ENCODE measurements at places on chromosomes 2 and 18.

DNA sequence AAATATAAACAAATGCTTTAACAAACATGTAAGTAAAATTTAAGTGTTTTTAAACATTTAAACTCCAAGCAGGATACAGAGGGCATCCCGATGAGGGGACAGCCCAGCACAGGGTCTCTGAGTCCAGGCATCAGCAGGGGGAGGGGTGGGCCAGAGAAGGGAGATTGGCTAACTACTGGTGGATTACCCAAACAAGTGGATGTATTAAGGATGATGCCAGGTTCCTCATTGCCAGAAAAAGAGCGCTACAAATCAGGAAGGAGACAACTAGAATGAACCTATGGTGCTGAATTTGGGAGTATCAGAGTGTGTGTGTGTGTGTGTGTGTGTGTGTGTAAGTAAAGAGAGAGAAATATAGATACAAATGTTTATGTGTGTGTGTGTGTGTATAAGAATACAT, 162.0 kb upstream of the RMP24 start:
- DNase-seq: no peak

- no peak for DNase-seq
Measured at GRCh38 chr2:157460897-157461296, 17.0 kb upstream of the CYTIP start.

- no peak for DNase-seq
Measured at GRCh38 chr2:151280271-151280670, 9.2 kb downstream of the NMI start.

- DNase-seq: no peak
Measured at GRCh38 chr18:13565228-13565627, 161.1 kb downstream of the FAM210A start.

DNA sequence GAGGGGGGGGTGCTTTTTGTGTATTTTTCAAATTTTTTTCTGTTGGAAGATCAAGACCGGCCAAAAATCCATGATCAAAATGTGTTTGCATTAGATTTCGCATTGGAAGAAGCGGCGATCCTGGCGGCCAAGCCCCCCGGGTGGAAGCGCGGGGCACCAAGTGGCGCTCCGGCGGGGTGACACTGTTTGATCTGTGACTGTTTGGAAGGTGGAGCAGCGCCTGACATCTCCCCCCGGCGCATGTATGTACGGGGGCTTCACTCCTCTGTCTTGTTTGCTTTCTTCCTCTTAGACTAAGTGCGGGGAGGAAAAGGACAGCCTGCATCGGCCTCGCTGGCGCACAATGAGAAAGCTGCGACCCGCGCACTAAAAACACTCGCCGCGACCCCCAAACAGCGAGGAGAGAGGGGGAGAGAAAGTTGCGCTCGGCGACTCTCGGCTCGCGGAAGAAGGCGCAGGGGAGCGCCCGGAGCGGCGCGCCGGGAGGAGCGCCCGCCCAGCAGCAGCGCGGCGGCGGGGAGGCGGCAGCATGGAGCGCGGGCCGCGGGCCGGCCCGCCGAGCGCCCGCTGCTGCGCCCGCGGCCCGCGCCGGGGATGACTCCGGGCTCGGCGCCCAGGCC, 515 bp downstream of the TSHZ1 start:
- peak; percentile 62 for DNase-seq

DNA sequence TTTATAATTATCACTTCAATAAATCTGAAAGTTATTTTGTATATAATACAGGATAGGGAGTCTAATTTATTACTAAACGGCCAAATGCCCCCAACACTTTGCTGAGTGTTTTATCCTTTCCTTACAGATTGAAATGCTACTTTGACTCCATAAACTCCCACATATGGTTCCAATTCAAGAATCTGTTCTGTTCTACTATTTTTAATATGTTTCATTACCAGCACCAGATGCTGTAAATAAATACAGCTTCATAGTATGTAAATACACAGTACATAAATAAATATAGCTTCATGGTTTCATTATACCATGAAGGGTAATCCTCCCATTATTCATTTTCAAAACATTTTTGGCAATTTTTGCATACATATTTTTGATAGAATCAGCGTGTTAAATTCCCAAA, 34.0 kb upstream of the MREG start:
- DNase-seq: no peak

DNA sequence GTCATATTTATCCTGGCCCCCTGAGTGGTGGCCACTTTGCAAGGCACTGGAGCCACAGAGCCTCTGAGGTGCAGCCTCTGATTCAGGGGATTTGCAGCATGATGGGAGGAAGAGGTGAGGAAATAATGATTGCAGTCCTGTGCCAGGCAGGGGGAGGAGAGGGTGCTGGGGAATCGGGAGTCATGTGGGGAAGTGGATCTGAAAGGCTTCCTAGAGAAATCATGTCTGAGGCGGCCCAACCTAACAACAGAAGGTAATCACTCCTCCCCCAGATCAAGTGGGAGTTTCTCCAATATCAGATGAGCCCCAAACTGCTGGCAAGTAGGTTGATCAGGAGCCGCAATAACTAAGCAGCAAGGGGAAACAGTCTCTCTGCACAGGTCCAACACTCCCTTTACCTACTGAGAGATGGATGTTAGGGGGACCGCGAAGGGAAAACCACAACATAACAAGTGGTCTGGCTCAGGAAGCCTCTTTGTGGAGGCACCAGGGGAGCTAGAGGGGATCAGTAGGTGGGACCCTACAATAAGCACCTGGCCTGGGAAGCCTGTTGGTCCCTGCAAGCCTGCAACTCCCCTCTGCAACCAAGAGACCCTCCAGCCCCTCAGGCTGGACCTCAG, 71.8 kb upstream of the NPAS2 start:
- no peak for DNase-seq

DNA sequence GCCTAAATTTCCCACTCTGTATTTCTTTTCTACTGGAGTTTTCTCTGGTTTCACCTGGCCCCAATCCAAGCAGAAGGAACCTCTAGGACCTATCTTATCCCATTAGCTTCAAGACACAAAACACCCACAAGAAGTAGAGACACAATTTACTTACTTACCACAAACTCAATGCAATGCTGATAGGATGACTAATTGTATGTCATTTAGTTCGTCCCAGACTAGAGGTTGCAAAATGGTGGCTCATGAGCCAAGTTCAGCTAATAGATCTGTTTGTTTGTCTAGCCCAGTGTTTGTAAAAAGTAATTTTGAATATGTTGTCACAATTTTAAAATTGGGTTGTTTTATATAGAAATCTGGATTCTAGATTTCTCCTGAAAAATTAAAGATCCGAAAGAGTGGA, 34.7 kb upstream of the ZSWIM2 start:
- no peak for DNase-seq

DNA sequence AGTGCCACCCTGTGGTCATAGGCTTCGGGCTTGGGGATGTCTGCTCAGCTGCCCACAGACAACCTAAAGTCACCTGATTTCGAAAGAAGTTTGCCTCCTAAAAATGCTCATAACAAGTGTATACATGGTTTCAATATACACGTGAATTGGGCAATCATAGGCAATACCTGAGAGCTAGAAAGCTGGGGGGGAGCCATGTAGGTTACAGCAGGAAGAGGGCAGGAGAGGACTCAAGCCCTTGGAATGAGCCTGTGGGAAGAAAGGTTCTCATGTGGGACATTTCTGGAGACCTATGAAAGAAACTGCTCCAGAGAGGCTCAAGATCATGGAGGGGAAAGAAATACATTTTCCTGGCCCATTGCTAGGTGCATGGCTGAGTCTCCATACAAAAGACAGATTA, 109.7 kb downstream of the ACOXL start:
- no peak for DNase-seq

GRCh38 chr2:1698188-1698945, 45.9 kb downstream of the PXDN start:
- DNase-seq: no peak

- DNase-seq: no peak
Measured at GRCh38 chr2:156356014-156356754, 23.7 kb upstream of the NR4A2 start.

DNA sequence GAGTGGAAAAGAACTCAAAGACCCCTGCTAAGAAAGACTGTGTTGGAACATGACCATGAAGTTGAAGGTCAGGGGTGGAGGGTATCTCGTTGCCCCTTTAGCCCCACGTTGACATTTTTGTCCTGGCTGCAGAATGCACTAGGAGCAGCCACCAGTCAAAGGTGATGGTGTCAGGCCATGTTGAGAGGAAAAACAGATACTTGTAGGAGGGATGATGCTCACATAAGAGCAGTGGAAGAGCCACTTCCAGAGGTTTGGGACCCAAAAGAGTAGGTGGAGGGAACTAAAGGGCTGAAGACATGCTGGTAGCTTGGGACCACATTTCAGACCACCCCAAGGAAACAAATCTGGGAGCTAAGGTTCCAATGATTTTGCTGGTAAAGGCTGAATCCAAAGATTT, 159.0 kb downstream of the MYO3B start:
- DNase-seq: no peak

DNA sequence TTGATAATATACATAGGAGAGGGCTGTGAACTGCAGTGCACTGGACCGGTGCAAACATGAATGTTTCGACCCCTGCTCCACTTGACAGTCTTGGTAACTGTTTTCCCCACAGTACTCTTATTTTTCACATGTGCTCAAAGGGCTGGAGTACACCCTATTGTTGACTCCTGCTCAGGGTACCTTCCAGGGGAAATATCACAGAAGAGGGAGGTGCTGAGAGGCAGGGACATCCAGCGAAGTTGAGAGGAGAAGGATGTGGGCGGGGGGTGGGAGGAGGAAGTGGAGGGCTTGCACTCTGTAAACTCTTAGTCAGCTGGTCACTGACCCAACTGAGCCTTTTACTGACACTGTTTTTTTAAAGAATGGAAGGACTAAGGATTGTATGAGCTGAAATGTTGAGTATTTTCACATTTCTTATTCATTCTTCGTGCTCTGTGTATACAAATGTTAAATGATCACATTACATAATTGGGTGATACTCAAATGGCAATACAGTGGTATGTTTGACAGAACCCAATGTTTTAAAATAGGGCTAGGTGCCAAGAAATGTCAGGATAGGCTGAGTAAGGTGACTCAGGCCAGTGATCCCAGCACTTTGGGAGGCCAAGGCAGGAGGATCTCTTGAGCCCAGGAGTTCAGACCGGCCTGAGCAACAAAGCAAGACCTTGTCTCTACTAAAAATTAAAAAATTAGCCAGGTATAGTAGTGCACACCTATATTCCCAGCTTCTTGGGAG, 10.0 kb downstream of the INPP4A start:
- no peak for DNase-seq

- DNase-seq: no peak
Measured at GRCh38 chr2:219538504-219538951, 5.1 kb downstream of the CHPF start.

- DNase-seq: no peak
Measured at GRCh38 chr2:104312684-104313083, 541.2 kb upstream of the POU3F3 start.

DNA sequence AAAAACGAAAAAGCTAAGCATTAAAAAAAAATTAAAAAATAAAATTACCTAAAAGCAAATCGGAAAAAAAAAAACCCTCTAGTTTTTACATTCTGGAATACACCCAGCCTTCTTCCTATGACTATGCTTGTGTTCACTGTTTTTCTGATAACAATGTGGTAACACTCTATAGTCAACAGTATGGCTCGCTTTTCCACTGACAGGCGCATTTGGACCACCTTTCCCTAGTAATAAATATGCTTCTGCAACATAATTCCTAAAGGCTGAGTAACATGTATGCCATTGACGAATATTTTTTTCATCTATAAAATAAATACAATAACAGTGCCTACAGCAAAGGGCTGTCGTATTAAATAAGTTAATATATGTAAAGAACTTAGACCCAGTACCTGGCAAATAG, 27.9 kb downstream of the NOL10 start:
- no peak for DNase-seq

- DNase-seq: no peak
Measured at GRCh38 chr2:74037379-74037860, 52.7 kb downstream of the TET3 start.

GRCh38 chr2:119117891-119118882, 40.4 kb downstream of the C1QL2 start:
- no peak for DNase-seq

GRCh38 chr18:9535430-9535991, 60.2 kb downstream of the RALBP1 start:
- DNase-seq: no peak

DNA sequence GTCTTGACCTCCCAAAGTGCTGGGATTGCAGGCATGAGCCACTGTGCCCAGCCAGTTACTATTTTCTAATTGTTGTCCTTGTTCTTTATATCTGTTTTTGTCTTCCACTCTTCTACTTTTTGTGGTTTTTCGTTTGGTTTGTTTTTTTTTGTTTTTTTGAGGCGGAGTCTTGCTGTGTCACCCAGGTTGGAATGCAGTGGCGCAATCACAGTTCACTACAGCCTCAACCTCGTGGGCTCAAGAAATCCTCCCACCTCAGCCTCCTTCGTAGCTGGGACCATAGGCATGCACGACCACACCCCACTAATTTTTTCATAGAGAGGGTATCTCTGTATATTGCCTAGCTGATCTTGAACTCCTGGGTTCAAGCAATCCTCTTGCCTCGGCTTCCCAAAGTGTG, 100.7 kb downstream of the EHBP1 start:
- DNase-seq: no peak

DNA sequence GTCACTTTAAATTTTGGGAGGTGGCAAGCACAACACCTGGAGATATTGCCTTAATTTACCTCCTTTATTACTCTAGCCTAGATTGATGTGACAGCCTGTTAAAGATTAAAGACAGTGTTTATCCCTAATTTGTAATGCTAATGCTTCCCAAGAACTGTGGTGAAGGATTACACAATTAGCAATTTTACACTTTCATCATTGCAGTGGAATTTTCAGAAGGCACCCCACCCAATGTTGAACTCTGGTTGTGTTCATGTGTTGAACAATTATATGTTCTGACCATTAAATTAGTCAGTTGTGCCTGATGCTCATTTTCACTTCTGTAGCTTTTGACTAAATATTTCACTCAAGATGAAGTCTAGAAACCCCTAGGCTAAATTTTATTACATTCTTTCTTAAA, 317.1 kb upstream of the CWC22 start:
- DNase-seq: no peak

GRCh38 chr2:123179526-123179925, 845.6 kb upstream of the CNTNAP5 start:
- DNase-seq: no peak

DNA sequence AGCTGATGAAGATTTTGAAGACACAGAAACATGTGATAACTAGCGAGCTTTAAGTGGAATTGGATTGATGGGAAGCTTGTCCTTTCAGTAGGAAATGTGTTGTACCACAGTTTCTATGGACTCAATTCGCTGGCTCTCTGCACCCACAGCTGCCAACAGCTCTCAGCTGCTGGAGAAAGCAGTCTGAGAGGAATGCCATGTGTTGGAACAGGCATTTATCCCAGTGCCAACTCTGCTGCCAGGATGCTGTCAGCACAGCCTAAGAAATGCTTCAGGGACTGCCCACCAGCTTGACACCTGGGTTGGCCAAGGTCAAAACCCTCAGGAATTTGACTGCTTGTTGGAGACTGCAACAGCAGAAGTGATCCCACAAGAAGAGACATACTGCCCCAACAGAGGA, 193.0 kb upstream of the THSD7B start:
- DNase-seq: no peak

DNA sequence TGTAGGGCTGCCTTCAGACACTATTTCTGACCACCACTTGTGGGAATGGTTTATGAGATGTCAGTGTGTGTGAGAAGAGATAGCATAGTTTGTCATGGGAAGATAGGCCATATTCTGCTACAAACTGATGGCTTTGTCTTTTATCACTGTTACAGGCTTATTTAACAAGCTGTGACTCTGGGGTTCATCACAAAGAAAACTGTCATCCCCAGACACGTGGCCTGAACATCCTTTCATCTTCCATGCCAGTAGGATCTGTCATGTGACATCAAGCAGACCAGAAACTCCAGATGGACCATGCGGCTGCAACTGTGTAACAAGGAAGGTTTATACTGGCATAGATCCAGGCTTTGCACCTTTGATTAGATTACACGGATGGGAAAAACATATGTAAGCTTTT, 128.6 kb upstream of the KCNH7 start:
- no peak for DNase-seq

All from NCI-H1417 treated with DMSO at 0.1 percent for 48 hours (cell line).